ENCODE measurements at places on chromosomes 12 and 14. TPM values are rescaled to one million over a fixed set of nuclear protein-coding genes. Genes with fewer than 3 reads are reported as not detected.

Gene RPGRIP1
- total RNA-seq = not detected

Gene OAS3
- 118 TPM for total RNA-seq

Gene SLC25A21
- total RNA-seq = 2.3 TPM

Gene RTL1
- total RNA-seq = not detected

Gene MAX
- 31.5 TPM for total RNA-seq

Gene KRT86
- 0.15 TPM for total RNA-seq

Gene ING4
- 36.7 TPM for total RNA-seq

Gene PHLDA1
- total RNA-seq = 34.3 TPM

Gene NEUROD4
- total RNA-seq = not detected

Gene DHRS2
- total RNA-seq = not detected

Gene PIANP
- total RNA-seq = not detected

Gene TRPV4
- 0.61 TPM for total RNA-seq

Gene KRT71
- total RNA-seq = not detected

Gene NPFF
- total RNA-seq = not detected

Gene ACVRL1
- 1,206 TPM for total RNA-seq

Gene NRXN3
- total RNA-seq = under 0.01 TPM

Gene CISTR
- total RNA-seq = not detected

Gene NFE2
- not detected for total RNA-seq

Gene POLR3B
- total RNA-seq = 9.1 TPM

Gene TPPP2
- not detected for total RNA-seq

Gene CCDC88C
- total RNA-seq = 10.1 TPM

Gene P3H3
- total RNA-seq = 81.9 TPM

Gene DACT1
- total RNA-seq = 0.46 TPM

Gene KLHL33
- total RNA-seq = not detected

Gene BORCS5
- total RNA-seq = 9.7 TPM

Gene A2M
- total RNA-seq = 3.5 TPM

Gene IFNG-AS1
- not detected for total RNA-seq

Gene ABCD2
- not detected for total RNA-seq

Gene KRT85
- total RNA-seq = not detected

Gene CEBPE
- total RNA-seq = not detected

Gene DCN
- total RNA-seq = 47.1 TPM

Gene VRTN
- not detected for total RNA-seq

Gene CIDEB
- total RNA-seq = 3.2 TPM

Gene DIO3
- total RNA-seq = not detected

Gene ANO4
- not detected for total RNA-seq

Gene RIN3
- total RNA-seq = 4.1 TPM

Data from epithelial cell of umbilical artery (primary cell).